Right cardiac atrium (tissue), 5 donors: ENCODE measurements at places on chromosomes 7 and 10. TPM values are rescaled to one million over a fixed set of nuclear protein-coding genes. Genes with fewer than 3 reads are reported as not detected.

GRCh38 chr10:72462261-72462660 is 107.5 kb upstream of the DNAJB12 start:
- no peak for DNase-seq

DNA sequence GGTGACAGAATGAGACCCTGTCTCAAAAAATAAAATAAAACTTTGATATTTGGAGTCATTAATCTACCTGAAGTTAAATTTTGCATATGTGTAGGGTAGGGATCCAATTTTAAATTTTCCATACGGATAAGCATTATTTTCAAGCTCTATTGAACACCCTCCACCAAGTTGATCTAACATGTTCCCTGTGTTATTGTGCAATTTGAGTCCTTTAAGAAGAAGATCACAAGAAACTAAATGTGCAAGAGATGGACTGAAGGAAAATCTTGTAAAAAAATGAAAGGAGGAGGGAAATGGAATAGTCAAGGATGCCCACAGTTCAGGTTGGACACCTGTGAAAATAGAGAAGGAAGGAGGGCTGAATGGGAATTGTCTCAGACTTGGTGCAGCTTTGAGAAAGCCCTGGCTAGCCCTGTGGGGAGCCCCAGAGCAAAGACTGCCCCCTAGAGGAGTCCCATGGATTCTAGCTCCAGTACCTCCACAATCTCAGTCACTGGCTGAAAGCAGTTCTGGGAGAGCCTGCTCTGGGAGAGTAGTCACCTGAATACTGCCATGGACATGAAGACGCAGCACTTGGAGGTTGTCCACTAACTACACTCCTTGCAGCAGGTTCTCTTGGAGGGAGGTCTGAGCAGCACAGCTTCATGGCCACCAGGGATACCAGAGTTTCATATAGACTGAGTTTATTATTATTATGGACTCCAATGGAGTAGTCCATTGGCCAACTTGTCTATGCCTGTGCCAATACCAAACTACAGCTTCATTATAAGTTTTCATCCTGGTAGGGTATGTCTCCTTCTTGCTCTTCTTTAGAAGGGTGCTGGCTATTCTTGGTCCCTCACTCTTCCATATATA is 5.7 kb upstream of the TIAL1 start:
- DNase-seq = no peak

DNA sequence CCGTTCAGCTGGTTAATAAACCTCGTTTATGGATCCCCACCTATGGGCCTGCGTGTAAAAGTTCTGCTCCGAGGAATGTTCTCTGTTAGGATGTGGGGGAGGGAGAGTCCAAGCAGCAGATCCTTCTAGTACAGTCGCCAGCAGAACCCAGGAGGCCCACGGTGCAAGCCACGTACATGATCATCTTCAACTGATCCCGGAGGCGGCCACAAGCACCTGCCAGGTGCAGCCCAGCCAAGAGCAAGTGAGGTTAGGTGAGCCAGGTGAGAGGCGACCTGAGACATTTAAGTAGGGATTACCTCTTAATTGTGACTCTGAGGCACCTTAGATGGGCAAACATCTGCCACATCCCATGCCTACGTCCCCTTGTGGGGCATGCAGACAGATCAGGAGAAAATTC is 18.0 kb upstream of the FGFR2 start:
- no peak for DNase-seq

- no peak for DNase-seq
Observed at GRCh38 chr7:109125001-109125400, 555.3 kb downstream of the DNAJB9 start.

DNA sequence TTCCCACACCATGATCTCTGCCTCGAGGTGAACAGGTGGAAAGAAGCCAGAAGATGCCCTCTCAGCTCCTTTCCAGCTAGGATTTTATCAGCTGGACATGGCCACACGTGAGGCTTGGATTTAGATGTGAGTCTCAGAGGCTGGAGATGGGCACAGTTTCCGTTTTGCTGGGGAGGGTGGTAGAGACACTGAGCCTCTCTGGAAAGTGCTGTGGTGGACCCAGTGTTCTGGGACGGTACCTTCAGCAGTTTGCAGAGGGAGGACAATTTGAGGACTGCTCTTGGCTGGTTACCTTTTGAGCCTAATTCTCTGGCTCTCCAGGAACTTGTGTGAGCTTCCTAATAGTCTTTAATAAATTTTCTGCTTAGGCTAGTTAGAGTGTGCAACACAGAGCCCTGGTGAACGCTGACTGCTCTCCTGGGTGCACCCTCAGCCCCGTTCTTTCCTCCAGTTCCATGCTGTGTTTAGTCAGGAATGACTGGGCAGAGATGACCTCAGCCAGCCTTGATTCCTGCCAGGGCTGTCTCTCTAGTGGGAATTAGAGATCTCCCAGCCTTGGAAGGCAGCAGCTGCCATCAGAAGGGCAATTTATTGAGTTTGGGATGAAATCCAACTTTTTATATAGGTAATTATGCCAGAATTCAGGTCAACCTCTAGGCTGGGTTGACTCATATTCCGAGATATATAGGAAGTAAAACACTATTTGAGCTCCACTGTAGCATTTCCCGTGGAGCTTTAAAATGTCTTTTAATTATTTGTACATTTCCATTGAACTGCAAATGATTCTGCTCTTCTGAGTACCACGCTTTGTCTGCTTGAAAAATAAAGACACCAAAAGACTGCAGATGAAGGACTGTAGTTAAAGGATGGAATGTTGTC is 103.9 kb downstream of the GATA3 start:
- DNase-seq = no peak

The CACNB2 gene
- 13.1 TPM for polyA plus RNA-seq

The GNAI1 gene
- polyA plus RNA-seq = 7.5 TPM
